ENCODE measurements at places on chromosomes 13 and 19. TPM values are rescaled to one million over a fixed set of nuclear protein-coding genes. Genes with fewer than 3 reads are reported as not detected.
A peak's percentile ranks its signal among the peaks of the same experiment; 100 is the strongest.

The GPR18 gene
- total RNA-seq = not detected

DNA sequence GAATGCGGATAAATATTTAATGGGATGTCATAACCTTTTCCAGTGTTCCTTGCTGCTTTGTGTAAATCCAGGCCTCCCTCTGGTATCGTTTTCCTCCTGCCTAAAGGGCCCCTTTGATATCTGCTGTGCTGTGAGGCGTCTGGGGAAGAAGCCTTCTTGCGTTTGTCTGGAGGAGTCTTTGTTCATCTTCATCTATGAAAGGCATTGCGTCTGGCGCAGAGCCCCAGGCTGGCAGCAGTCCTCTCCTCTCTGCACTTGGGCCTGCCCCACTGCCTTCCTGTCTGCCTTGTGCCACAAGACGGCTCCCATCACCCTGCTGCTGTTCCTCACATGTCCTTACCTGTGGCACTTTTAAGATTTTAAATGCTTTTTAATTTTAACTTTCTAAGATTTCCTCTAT, 9.8 kb downstream of the PROZ start:
- no peak for DNase-seq

GRCh38 chr13:29887686-29888085, 37.3 kb upstream of the UBL3 start:
- DNase-seq = no peak

The IGSF23 gene
- total RNA-seq = not detected

DNA sequence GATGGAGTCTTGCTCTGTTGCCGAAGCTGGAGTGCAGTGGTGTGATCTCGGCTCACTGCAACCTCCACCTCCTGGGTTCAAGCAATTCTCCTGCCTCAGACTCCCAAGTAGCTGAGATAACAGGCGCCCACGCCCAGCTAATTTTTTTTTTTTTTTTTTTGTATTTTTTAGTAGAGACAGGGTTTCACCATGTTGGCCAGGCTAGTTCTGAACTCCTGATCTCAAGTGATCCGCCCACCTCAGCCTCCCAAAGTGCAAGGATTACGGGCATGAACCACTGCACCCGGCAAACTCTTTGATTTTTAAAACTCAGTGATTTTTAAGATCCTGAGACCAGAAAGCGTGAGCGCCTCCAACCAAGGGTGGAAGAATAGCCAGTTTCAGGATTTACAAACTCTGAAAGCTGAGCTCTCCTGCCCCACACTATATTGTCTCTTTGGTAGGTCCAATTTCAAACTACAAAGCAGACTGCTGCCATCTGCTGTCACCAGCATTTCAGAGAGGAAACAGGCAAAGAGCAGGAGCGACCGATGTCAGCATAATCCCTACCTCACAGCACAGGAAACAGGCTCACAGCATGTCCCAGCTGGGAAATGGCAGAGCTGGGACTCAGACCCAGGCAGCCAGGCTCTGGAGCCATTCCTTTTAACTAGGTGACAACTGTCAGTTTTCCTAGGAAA, 9.2 kb downstream of the NOSIP start:
- peak; percentile 36 for DNase-seq

GRCh38 chr13:110326263-110326904, 19.3 kb downstream of the COL4A2 start:
- DNase-seq = no peak

GRCh38 chr13:80400865-80401426, 60.0 kb upstream of the SPRY2 start:
- no peak for DNase-seq

Data from dermis blood vessel endothelial cell (primary cell).